ENCODE measurements at places on chromosomes 5 and 9.

DNA sequence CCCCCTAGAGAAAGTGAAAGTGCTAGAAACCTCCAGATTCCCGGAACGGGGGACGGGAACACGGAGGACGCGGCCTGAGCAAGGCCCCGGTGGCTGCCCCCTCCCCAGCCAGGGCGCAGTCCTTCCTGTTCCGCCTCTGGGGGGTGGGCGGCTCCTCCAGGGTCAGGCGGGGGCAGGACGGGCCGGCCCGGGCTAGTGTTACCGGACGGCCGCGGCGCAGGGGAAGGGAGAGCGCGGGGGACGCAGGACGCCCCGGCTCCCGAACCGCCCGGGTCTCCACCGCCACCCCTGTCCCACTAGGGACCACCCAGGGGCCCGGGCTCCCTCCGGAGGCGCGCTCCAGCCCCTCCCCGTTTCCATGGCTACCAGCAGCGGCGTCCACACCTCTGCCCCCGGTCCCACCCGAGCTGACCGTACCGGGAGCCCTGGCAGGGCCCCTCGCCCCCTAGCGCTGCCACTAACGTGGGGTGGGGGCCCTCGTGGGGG lies 579 bp downstream of the SLC12A7 start:
- DNase-seq, result no peak

DNA sequence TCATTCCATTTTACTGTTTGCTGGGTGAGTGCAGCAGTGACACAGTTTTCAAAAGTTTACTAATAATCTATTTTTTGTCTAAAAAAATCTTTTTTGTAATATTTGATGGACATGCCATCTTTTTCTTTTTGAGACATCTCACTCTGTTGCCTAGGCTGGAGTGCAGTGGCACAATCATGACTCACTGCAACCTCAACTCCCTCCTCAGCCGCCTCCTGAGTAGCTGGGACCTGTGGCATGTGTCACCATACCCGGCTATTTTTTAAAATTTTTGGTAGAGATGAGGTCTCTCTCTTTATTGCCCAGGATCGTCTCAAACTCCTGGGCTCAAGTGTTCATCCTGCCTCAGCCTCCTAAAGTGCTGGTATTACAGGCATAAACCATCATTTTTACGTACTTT lies 86.0 kb downstream of the KDM4C start:
- no peak for DNase-seq

DNA sequence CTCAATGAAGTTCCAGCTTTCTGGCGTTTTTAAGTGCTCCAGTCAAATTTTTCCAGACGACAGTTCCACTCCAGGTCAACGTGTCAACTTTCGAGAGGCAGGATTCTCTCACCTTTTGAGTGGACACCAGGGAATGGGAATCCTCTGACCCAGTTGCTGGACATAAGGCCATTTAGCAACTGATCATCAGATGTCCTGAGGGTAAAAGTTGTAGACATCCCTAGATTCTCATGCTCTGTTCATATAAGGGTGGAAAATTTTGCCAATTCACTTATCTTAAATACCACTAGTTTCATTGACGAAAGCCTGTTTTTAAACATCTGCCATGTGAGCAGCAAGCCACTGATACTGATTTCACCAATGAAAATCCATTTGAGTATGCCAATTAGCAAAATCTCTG lies 275.5 kb downstream of the MAST4 start:
- no peak for DNase-seq

DNA sequence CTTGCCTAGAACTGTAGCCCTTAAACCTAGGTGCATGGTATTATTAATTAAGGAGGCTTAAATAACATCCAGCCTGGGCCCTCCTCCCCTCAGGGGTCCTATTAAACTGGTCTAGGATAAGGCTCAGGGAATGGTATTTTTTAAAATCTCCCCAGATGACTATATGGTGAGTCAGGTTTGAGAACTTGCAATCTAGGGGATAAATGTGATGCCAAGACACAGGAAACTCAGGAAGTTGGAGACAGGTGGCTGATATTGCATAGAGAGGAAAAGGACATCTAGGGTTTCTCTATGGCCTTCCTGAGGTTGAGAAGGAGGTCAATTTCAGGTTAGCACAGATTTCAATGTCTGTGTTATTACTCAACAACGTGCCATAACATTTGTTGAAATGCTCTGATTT lies 581.0 kb downstream of the TLE1 start:
- no peak for DNase-seq

- peak; percentile 68 for DNase-seq
Measured at GRCh38 chr9:124126648-124127646, 115.4 kb downstream of the LHX2 start.

- DNase-seq, result no peak
Measured at GRCh38 chr5:176362233-176362490, 598 bp upstream of the KIAA1191 start.

DNA sequence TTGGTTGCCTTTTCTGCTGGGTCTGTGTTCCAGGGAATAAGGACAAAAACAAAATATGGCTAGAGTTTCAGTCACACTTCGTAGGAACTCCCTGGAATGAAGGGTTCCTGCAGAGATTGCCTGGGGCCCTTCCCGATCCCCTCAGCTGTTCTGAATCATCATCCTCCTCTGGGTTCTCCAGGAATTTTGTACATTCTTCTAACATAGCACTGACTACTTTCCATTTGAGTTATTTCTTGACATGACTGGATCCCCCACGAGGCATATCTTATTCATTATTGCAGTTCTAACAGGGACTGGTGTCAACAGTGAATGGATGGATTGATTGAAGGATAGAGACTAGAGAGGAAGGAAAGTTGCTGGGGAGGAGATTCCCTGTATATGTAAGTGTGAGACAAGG lies 49.2 kb upstream of the TNC start:
- DNase-seq, result no peak

- no peak for DNase-seq
Measured at GRCh38 chr5:515273-515836, 8.9 kb downstream of the SLC9A3 start.

DNA sequence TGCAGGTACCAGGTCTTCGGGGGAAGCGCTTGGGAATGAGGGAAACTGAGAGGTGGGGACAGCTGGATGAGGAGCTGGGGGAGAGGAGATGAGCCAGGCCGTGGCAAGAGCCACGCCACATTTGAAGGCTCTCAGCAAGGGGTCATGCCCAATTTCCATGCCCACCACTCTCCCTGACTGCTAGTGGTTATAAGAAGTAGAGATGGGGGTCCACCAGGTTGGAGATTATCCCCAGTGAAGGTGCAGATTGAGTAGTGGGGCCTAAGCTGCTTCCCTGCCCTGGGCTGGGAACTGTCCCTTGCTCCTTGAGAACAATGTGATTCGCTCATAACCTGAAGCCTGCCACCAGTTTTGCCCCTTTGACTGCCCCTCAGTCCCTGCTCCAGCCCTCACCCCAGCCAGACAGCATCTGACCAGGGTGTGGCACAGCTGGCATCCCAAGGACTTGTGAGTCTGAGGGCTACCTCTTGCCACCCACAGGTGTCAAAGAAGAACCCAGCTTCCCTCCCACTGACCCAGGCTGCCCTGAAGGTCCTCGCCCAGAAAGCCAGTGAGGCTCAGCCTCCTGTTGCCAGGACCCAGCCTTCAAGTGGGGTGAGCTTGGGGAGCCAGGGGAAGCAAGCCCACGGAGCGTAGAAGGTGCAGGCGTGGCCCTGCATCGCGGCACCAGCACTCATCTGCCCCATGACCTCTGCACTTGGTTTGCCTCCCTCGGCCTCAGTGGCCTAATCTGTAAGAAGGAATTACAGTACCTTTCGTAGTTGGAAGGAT lies 21.5 kb downstream of the CD74 start:
- DNase-seq, result no peak

GRCh38 chr5:79255786-79256557 lies 20.0 kb downstream of the JMY start:
- DNase-seq, result no peak

DNA sequence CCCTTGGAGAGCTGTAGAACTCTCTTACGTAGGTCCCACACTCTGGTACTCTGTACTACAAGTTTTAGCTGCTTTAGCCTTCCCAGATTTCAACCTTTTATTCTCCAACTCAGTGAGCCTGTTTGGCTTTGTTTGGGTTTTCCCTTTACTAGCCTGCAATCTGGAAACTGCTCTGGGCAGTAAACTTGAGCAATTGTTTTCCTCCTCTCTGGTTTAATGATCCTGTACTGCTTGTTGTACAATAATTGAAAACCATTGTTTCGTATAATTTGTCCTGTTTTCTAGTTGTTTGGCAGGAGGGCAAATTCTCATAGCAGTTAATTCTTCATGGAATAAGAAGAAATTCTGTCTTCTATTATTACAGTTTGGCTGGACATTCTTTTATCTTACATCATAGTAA lies 62.8 kb upstream of the TLX3 start:
- DNase-seq, result no peak

DNA sequence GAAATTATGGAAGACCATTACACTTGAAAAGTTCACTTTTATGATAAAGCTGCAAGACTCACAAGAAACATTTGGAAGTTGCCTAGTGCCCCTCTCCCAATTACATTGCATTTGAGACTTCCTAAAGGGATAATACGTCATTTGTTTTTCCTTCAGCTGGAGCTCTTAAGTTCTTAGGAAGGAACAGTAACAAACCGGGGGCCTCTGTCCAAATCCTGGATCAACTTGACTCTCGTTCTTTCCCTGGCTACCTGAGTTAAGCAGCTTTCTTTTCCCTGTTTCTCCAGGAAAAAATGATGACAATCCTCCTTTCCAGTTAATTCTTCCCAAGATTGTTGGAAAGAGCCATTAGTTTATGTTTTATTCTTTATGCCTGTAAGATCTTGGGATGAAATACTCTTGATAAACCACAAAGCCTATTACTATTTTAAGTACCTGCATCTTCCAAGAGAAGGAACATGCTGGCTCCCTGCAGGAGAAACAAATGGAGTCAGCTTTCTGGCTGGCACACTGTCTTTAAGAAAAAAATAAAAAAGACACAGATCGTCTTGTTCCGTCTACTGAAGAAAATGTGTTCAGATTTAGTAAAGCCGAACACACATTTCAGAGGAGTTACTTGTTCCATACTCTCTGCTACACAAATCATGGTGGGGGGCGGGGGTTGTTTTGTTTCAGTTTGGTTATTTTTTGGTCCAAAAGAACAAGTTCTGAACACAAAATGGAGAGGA lies 297.9 kb downstream of the EFNA5 start:
- DNase-seq, result no peak

DNA sequence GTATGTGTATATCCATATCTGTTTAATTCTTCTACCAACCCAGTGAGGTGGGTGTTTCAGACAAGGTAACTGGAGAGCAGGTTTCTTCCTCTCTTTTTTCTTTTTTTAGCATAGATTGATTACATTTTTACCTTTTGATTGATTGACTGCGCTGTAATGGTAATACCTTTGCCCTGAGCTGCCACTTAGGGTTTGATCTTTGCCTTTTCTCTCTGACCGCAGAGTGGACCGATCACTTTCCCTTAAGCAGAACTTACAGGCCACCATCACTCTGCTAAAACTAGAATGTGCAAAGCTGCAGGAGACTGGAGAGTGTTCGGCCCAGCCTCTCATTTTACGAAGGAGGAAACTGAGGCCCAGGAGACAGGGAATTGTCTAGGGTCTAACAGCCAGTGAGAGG lies 38.0 kb downstream of the RCL1 start:
- no peak for DNase-seq

DNA sequence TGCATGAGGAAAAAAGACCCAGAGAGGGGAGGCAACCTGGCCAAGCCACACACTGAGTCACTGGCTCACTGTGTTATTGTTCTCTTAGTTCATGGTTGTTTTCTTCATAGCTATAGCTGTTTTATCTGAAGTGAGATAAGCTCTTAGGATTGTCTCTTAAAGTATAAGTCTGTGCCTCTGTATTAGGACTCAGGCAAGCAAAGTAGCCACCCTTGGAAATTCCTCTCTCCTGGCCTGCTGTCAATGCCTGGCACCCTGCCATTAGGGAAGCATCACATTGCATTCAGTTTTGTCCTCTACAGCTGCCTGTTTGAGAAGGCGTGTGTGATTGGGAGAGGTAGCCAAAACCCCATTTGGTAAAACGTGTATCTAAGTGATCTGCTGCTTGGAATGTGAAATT lies 147.4 kb upstream of the GLRA1 start:
- DNase-seq, result peak; percentile 14

DNA sequence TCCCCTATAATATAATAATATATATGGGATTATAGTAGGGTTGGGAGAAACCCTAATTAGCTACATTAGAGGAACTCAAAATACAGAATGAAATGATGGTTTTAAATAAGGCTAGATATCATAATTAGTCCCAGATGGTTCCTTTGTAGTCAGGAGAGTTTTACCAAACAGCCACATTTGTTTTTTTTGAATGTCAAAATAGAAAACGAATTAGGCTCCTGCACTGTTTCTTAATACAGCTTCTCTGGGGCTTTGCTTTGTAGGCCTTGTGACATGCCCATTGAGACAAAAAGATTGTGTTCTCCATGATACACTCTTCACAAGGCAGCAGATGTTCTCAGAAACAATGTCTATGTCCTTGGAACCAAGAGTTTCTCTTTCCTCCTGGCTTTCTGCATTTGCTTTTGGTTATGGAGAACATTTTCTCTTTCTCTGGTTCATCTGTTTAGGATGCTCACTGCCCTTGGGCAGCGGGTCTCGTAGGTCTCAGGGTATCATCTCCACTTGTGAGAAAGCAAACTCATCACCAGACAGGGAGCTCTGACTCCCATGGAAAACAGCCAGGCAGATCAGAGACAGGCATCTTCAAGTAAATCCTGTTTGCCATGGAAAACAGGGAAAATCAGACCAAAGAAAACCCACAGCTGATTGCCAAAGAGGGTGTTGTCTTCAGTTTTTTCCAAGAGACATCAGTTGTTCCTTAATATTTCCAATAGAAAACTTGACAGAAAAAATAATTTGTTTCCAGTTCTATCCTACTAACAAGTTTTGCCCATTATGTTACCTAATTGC lies 54.1 kb upstream of the RPS23 start:
- no peak for DNase-seq

DNA sequence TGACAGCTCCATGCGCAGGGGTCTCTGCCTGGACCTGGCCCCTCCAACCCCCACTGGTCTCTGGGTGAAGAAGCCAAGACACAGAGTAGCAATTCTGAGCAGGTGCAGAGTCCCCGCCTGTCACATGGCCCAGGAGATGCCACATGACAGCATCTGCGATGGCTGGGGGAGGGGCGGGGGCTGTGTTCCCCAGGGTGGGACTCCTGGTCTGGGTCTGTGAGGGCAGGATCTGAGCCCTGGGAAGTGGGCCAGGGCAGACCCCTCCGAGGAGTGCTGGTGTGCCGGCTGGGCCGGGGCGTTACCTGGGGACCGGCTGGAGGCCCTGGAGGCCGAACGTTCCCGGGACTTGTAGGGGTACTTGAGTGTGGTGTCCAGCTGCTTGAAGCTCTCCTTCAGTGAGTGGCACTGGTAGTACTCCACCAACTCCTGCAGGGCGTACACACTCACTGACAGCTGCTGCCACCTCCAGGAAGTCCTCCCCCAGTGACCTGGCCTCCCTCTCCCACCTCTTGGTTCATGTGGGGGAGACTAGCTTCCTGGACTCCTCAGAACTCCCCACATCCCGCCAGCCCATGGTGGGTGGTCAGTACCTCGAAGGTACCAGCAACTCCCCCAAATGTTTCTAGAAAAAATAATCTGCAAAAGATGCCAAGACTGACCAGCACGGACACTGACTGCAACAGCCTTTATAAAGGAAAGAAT lies 32.1 kb upstream of the SARDH start:
- no peak for DNase-seq
